ENCODE measurements at places on chromosomes 7 and 10.

- DNase-seq = no peak
These were observed 10.7 kb downstream of the LDB1 start for GRCh38 chr10:102109166-102110116.

- DNase-seq = no peak
These were observed 65.1 kb upstream of the ITGA8 start for GRCh38 chr10:15784662-15785300.

GRCh38 chr7:109806548-109806947, 1236.9 kb downstream of the DNAJB9 start:
- DNase-seq = no peak

GRCh38 chr10:133336577-133337369, at the start of gene CALY:
TSS of gene CALY (minus strand) at chr10:133336896. CDS start at chr10:133328989, 7,907 bp downstream.
- peak; percentile 58 for DNase-seq

DNA sequence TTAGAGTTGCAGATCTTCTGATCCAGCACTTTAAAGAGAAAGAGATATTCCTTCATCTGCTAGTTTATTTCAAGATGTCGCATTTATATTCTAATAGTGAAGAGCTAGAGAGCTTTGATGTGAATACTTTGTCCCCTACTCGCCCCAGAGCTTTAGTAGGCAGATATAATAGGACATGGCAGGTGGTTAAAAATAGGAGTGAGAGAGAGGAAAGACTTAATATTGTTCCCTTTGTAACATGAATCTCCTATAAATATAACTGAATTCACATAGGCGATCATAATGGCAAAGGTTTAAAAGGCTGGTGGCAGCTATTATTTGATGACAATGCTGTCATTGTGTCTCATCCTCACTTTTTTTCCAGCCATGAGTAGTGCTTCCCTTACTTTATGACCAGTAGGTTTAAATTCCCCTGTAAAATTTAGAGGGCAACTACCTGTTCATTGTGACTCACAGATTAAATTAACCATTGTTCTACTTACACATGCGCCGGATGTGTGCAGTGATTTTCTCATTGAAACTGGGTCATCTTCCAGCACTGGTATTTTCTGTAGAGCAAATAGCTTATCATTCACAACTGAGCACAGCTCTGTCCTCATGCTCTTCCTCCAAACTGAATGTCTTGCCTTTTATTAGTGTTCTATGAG, 906.7 kb upstream of the CELF2 start:
- no peak for DNase-seq

- DNase-seq = no peak
These were observed 58.0 kb downstream of the PDSS1 start for GRCh38 chr10:26755443-26755903.

DNA sequence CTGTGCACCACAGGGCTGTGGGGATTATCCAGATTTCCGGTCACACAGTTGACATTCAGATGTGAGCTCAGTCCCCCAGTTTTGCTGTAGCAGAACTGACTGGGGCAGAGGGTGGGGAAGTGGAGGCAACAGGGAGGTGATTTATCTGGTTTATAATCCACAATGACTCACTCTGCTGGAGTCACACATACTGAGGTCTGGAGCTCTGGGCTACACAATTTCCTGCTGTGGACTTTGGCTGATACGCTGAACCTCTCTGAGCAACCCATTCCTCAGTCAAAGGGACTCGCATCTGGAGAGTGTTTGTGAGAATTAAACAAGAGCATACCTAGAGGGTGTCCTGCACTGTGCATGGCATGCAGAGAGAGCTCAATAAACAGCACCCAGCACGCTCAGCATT, 64.8 kb upstream of the PLPP4 start:
- no peak for DNase-seq

DNA sequence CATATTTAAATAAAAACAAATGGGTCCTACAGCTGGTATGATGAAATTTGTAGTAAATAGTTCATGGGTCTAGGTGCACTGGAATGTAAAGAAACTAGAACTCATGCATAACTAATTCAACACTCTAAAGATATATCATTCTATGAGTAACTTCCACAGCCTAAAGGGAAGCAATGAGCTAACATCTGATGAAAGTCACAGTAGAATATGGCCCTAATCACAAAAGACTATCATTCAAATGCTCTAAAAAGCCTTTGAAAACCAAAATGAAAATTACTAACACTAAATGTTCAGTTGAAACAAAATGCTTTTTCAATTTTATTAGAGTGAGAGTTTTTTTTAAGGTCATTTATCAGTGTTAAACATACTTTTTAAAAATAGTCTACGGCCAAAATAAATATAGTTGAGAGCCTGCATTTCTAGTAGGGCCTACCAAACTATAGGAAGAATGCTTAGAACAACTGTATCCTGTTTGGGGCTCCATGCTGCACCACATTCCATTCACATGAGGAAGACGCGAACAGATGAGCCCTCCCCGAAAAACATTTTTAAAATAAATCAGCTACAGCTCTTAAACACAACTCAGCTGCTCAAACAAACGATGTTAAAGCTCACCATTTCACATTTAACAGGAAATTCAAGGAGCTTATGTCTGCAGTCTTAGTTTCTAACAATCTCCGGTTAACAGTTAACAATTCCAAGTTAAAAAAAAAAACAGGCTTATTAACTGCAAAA, 134.5 kb downstream of the NRBF2 start:
- no peak for DNase-seq

GRCh38 chr7:37656913-37657530, 26.5 kb upstream of the GPR141 start:
- no peak for DNase-seq

- no peak for DNase-seq
These were observed 162.0 kb upstream of the RHEB start for GRCh38 chr7:151681726-151682125.

DNA sequence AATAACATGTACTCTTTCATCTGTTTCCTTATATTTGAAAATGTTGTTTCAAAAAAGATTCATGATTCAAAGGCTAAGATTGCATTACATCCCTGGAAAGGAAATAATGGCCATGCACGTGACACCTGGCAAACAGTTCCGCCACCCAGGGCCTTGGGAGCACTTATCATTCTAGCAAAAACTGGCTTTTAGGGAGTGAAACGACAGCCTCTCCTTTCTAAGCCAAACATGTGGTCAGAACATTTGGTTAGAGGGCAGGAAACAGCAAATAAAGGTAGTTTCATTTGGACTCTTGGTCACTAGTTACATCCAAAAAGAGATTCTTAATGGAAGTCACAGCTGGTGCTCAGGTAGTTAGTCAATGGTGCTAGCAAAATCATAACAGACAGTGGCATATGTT, 83.5 kb downstream of the FAS start:
- DNase-seq = no peak

DNA sequence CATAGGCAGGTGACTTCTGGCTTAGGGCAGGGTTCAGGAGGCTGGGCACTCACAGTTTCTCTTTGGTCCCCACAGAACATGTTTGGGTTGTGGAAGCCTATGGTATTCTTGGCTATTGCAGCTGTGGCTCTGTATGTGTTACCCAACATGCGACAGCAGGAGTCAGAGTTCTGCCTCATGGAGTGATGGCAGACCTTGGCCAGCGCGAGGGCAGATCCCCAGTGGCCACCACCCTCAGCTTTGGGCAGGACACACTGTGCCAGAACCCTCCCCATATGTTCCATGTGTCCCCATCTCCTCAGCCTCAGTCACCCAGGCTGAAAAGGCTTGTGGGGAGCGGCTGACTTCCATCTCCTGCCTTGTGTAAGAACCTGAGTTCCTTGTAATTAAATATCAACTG, 8.5 kb upstream of the FLNC start:
- no peak for DNase-seq

DNA sequence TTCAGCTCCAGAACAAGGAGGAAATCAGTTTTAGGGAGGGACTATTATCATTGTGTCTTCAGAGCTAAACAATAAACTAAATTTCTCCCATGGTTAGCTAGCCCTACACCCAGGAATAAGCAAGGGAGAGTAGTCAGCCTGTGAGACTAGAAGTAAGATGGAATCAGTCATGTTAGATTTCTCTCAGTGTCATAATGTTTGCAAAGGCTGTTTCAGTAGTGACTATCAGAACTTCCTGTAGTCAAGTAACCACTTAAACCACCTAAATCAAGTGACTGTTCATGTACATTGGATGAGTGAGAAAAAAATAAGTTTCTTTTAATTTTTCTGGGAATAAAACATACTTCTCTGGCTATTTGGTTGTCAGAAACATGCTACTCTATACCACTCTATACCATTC, 121.6 kb downstream of the KCND2 start:
- no peak for DNase-seq

DNA sequence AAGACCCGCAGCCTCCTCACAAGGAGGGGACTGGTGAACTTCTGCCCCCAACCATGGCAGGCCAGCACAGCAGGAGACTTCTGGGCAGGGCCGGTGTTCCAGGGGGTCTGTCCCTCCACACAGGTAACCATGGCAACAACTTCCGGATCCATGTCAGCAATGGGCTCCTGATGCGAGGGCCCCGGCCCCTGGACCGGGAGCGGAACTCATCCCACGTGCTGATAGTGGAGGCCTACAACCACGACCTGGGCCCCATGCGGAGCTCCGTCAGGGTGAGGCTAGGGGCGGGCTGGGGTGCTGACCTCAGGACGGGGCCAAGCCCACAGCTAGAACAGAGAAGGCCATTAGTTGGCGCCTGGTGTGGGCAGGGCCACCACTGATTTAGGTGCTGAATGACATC, 5.7 kb upstream of the C10orf105 start:
- DNase-seq = no peak

DNA sequence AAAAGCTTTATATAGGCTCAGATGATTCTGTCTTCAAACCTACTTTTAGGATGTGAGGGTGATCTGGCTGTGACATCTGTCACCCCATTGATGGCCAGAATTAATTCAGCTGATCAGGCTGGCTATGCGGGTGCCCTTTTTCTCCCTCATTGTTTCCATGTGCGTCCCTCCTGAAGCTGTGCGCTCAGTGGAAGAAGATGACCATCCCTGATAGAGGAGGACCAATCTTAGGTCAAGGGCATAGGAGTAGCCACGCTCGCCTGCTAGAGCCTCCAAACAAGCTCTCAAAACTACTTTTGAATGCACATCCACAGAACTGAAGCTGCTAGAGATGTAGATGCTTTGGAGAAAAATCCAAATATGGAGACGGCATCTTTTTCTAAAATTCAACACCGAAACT, 48.7 kb downstream of the MYPN start:
- DNase-seq = no peak

GRCh38 chr10:43689618-43689954, 40.9 kb upstream of the ZNF32 start:
- peak; percentile 2 for DNase-seq

DNA sequence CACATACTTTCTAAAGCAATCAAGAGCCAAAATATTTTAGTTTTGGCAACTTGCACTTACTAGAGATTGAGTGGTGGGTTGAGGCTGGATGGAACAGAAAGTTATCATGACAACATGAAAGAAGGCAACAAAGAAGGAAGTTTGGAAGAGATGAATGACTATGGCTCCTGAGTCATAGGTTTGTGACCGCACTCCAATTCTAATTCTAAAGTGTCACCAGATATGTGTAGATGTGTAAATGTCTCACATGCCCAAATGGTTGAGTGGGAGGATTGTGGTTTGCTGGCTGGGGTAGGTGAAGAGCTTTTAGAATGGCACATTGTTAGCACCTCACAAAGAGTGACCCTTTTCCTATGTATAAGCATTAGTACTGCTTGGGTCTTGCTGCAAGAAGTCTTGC, 20.2 kb downstream of the TAS2R16 start:
- DNase-seq = no peak

DNA sequence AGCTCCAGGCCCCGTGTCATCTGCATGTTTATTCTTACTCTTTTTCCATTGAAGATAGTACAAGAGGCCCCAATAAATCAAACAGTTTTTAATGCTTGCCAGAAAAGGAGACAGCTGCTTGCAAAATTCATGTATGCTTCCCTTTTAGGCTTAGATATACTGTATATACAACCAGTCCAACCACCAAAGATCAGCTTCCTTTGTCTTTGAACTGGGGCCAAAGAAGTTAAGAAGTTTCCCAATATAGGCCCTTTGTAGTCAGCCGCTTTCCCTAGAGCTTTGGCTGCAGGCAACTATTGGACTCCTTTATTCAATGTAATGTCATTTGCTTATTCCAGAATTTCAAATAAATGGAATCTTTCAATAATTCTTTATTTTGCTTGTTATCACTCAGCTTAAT, 1395.0 kb downstream of the GATA3 start:
- DNase-seq = no peak

DNA sequence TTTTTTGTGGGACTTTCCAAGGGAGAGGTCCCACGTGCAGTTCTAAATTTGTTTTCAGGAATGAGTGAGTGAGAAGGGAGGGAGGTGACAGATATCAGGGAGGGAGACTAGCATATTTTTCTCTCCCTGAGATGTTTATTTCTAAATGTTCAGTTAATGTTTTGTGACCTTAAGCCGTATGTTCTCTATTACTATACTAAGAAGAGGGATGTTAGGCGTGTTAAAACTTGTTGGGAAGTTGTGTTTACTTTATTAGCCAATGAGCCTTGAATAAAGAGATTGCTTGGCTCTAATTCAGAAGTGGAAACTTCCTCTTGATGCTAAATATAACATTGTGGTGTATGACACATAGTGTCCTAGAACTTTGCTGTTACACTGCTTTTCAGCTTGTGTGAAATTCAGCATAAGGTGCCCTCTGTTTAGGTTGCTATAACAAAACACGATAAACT, 37.3 kb downstream of the DNAH11 start:
- no peak for DNase-seq

DNA sequence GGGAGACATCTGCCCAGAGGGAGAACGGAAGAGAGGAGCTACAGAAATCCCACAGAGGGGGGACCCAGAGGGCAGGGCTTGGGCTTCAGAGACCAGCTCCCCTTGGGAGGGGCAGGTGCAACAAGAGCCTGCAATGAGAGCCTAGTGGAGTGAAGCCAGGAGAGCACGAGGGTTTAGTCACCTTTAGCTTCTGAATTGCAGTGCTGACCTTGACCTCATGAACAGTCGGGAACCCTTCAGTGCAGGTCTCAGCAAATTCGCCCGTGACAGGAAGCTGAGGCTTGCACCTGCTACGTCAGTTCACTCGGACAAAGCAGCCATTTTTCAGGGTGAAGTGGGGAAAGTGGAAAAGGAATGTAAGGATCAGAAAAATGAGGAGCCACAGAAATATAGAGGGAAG, 306.8 kb upstream of the CDC14C start:
- no peak for DNase-seq

GRCh38 chr10:130636313-130636930, 500.2 kb downstream of the GLRX3 start:
- DNase-seq = no peak

DNA sequence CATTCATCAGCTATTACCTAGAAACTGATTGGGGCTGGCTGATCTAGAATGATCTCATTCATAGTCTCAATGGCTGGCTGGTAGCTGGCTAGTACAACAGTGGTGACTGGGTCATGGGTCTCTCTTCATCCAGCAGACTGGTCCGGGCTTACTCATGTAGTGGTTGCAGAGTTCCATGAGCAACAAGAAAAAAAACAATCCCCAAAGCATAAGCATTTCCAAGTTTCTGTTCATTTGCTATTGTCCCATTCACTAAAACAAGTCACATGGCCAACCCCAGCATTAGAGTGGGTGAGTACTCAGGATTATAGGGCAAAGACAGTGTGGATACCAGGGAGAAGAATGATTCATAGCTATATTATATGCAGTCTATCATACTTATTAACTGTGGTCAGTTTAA, 85.2 kb upstream of the SEMA3C start:
- no peak for DNase-seq
